ENCODE measurements at places on chromosomes 2 and 18. TPM values are rescaled to one million over a fixed set of nuclear protein-coding genes. Genes with fewer than 3 reads are reported as not detected.

- DNase-seq: no peak
Observed at GRCh38 chr18:50405582-50406271, 30.9 kb downstream of the SKA1 start.

DNA sequence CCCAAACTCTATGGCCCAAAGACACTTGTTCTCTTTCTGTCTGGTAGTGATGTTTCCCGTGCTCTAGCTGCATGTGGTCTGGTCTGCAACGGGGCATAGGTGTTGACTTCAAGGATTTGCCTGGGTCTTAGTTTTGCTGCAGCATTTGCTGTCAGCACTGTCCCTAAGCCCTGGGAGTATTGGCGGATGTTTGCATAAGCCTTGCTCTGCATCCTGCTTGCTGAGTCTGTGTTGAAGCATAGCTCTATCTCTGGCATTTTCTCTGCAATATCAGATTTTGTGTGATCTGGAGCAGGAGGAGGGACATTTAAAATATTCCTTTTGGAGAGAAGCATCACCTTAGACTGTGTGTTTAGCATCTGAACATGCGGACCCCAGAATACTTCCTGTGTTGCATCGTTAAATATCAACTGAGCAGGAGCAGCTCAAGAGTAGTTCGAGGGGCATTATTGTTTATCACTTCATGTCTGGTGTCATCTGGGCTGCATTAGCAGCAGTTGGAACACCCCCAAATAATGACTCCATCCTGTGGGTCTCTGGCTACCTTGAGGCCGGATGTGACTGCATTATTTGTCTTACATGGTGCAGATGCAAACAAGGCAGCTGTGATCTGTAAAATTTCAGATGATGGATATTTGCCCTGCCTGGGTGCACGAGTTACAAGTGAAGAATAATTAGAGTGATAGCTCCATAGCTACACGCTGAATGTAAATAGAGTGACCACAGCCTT is 231.7 kb downstream of the TRIB2 start:
- no peak for DNase-seq

- DNase-seq: no peak
Observed at GRCh38 chr2:69159986-69160385, 147.0 kb downstream of the ANTXR1 start.

- DNase-seq: no peak
Observed at GRCh38 chr2:149861034-149861433, 273.5 kb upstream of the MMADHC start.

DNA sequence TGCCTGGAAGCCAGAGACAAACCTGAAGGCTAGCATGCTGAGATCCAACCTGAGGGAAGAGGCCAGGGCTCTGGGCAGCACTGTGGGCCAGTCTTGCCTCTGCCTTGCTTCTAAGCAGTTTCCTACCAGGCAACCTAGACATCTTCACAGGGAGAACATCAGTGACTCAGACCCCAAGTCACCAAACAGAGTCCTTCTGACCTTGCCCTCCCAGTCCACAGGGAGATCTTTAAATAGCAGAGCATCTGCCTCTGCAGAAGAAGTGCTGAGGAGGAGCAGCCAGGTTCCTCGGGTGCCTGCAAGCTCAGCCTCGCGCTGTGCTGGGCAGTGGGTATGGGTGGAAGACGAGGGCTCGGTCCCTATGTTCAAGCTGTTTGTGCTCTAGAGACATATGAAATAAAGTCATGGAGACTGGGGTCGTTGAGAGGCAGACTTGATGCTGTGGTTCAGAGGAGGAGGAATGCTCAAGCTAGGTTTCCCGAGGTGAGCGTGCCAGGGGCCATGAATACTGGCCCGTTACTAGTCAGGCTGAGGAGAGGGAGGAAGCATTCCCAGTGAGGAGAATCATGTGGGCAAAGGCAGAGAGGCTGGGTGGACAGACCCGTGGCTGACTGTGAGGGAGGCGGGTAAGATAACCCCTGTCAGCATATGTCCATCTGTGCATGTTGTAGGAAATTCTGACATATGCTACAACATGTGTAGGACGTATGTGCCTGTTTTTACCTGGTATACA is 66.5 kb downstream of the BOLA3 start:
- no peak for DNase-seq

DNA sequence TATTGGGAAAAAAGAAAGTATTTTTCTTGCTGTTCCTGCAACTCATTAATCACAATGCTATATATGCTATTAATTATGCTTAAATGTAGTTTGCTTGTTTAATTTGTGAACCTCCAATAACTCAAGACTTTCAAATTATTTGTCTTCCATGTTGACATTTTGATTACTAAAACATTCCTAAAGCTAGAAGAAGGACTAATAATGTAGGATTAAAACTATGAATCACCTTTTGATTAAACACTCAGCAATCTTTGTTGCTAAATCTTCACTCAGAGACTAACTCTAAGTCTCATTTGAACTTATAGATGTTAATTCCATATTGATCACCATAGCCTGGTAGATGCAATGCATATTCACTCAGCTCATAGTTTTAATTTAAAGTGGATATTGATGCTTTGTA is 524.6 kb upstream of the ZEB2 start:
- DNase-seq: no peak

GRCh38 chr18:54261894-54262293 is 7.4 kb upstream of the POLI start:
- DNase-seq: no peak

DNA sequence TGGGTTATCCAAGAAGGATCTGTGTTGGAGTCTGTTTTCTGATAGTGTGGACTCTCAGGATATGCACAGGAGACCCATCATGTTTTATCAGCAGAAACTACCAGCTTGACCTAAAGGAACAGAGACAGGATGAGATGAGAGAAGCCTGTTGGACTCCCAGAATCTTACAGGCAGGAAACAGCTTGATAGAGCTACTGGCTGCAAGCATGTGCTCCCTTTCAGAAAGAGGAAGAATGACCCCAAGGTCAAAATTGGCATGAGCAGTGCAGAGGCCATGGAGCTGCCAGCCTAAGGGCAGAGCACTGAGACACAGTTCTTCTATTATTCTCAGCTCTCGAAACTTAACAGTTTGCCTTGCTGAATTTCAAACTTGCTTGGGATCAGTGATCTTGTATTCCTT is 135.2 kb upstream of the NFATC1 start:
- DNase-seq: no peak

- DNase-seq: no peak
Observed at GRCh38 chr2:143532061-143532460, 402.8 kb downstream of the ARHGAP15 start.

GRCh38 chr2:178208817-178209216 is 14.5 kb downstream of the OSBPL6 start:
- no peak for DNase-seq

- no peak for DNase-seq
Observed at GRCh38 chr2:234075518-234075915, 25.0 kb downstream of the SPP2 start.

DNA sequence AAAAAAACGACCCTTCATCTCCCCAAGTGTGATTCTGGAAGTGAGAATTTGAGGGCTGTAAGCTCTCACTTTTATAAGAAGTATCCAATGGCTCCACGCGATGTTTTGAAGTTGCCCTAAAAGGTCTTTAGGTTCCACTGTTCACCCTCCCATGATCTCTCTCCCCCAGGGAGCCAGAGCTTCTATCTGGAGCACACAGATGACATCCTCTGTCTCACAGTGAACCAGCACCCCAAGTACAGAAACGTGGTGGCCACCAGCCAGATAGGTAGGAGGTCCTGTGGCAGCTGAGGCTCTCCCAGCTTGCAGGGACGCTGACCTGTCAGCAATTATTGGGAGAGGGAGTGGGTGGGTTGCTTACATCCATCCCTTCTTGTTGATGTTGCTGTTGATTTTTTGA is 97.8 kb downstream of the RTN4 start:
- no peak for DNase-seq

DNA sequence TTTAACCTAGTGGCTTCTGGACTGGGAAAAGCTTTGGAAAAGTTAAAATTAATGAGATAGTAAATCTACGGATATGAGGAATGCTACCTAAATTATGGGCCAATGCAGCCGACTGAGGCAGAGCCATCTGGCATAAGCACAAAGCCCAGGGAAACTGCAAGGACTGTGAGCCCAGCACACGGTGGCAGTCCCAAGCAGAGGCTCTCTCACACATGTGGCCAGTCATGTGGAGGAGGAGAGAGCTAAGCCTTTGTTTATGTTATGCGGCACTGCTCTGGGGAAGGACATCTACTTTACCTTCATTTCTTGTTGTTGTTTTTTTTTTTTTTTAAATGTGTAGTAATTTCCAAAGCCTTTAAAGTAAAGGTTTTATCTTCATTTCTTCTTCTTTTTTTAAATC is 267.0 kb downstream of the STK39 start:
- DNase-seq: no peak

GRCh38 chr18:79765491-79766245 is 32.1 kb upstream of the KCNG2 start:
- DNase-seq: no peak

DNA sequence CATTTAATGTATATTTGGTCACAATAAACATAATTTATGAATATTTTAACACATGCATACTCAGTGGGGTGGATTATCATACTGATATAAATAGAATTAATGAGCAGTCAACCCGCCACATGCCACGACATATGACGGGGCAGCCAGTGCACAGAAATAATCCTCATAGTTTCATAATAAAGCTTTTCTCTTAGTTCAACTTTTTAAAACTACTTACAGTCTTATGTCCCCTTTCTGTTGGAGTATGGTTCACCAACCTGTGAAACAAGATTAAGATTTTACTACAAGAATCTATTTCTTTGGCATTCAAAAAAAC is 75.6 kb upstream of the ETAA1 start:
- no peak for DNase-seq

Gene PCARE
- total RNA-seq: 0.84 TPM

Gene ERBB4
- total RNA-seq: 17.9 TPM

Gene LRP2
- 2.0 TPM for total RNA-seq

Gene KIAA2012
- not detected for total RNA-seq

Gene GRHL1
- total RNA-seq: 1.0 TPM

All from left ventricle myocardium superior (tissue), 1 donor.